ENCODE measurements at places on chromosomes 1 and 21. TPM values are rescaled to one million over a fixed set of nuclear protein-coding genes. Genes with fewer than 3 reads are reported as not detected.

PRAMEF1 gene
- total RNA-seq = not detected

DNA sequence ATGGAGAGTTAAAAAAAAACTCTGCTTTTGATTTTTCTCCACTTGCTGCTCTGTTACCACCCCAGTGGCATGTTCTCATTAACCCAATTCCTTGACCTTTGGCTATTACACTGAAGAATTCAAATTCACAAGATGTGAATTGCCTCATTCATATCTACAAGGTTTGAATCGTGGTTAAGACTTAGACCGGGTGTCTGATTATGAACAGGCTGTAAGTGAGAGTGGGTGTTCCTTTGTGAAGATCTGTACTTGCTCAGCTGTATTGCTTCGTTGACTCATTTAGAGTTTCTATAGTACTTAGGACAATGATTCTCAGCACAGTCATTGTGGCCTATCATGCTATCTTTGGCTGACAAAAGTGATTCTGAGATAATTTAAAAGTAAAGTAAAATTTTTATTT, 36.4 kb downstream of the DNM3 start:
- DNase-seq = no peak
- no peak overlapping the region for H3K4me3 ChIP-seq
- no peaks in the 10 kb centered on the region for H3K27me3 ChIP-seq
- H3K4me1 ChIP-seq = no peaks in the 10 kb centered on the region

DNA sequence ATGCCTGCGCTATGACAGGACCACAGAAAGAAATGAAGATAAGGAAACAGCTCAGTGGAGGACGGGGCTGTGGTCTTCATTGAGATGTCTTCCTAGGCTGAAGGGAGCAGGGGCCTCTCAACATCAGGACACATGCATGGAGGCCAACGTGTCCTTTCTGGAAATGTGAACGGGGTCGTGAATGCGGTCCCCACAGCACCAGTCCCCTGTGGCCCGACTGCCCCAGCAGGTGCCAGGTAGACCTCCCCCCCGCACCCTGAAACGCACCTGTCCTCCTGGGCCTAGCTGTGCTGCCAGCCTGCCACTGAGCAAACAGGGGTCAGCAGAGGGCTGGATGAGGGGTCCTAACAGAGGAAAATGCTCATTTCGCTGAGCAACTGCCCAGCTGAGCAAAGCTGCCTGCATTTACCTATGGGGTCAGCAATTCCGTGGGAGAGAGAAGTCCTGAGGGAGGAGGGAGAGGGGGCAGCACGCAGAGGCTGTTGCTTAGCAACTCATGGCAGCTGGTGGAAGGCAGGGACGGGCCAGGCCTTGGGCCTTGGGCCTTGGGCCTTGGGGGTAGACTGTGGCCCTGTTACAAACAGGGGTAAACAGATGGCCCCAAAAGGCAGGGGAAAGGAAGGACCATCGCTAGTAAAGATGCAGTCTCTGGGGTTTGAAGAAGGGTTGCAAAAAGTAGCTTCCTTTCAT, 77.4 kb downstream of the NPHP4 start:
- no peak overlapping the region for H3K4me3 ChIP-seq
- no peak for DNase-seq
- no peak overlapping the region for H3K27ac ChIP-seq
- H3K36me3 ChIP-seq = no peaks in the 10 kb centered on the region
- no peaks in the 10 kb centered on the region for H3K27me3 ChIP-seq

DNA sequence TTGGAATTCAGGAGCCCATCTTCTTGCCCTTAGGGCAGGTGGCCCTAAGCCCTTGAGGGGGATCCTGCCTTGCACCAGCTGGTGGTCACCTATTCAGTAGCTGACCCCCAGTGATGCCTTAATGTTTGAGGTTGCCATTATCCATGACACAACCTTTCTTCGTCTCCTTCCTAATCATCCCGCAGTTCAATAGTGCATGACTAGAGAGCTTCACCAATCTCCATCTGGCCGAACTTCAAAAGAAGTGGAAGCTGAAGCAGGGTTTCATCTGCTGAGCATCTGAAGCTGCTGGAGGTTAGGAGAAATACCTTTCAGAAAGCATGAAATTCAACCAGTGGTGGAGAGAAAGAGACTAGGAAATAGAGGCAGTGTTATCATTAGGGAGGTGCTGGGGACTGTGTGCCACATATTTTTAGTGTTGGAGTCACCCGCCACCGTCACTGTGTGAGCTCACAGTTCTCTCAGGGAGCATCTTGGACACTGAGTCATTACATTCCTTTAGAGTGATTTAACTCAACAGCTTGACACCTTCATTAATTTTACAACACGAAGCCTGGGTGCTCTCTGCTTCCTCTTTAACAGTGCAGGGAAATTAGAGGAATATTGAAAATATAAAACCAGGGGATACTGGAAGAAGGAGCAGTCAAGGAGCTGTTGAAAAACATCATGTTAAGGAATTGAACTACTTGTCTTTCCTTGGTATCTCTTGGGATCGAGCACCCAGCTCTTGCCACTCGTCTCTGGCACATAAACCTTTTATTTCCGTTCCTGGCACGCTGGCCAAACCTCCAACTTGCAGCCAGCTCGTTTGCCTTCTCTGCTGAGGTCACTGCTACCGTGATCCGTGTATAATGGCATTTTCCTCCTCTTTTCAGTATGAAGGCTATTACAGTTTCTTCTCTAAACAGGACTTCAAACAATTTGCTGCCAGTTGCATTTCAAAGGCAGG, 53.6 kb downstream of the PEX14 start:
- no peak overlapping the region for H3K27ac ChIP-seq
- H3K4me3 ChIP-seq = no peak overlapping the region
- H3K27me3 ChIP-seq = no peaks in the 10 kb centered on the region
- H3K4me1 ChIP-seq = peaks cover 11% of the 10 kb centered on the region

DNA sequence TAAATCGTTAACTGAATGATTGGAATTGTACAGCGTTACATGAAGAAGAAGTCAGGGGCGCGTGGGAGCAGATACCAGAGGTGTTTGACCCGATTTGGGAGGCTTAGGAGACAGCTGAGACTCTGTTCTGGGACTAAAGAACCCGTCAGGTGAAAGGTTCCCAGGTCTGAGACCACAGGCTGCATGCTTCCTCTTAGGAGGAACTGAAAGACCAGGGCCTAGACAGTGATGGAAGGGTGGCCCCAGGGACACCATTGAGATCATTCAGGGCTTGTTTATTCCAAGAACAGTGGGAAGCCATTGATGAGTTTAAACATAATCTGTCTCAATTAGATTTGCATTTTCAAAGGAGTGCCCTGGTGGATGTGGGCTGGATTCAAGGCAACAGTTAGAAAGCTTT, 904 bp downstream of the KLF17 start:
- no peak overlapping the region for H3K4me3 ChIP-seq
- H3K36me3 ChIP-seq = no peaks in the 10 kb centered on the region
- H3K4me1 ChIP-seq = peaks cover 3% of the 10 kb centered on the region
- no peak overlapping the region for H3K27ac ChIP-seq
- peaks cover 47% of the 10 kb centered on the region for H3K27me3 ChIP-seq
